CD8-positive, alpha-beta T cell (primary cell): ENCODE measurements at places on chromosomes 16 and 17.
A peak's percentile ranks its signal among the peaks of the same experiment; 100 is the strongest.

GRCh38 chr17:339193-340061, 13.2 kb downstream of the RPH3AL start:
- no peak for DNase-seq

DNA sequence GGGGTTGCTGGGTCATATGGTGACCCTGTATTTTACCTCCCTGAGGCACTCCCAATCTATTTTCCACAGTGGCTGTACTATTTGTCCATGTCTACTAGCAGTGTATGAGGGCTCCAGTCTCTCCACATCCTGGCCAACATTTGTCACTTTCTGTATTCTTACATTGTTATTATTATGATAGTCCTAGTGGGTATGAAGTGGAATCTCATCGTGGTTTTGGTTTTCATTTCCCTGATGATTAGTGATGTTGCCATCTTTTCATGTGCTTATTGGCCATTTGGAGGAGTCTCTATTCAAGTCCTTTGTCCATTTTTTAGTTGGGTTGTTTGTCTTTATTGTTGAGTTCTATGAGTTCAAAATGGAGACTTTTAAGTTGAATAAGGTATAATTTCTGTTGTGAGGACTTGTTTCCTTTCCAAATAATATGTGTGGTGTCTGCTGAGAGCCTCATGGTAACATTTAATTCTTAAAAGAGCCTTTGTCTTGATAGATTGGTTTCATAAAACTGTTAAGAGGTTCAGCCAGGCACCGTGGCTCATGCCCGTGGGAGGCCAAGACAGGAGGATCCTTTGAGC, 108.2 kb downstream of the RPTOR start:
- no peak for DNase-seq

GRCh38 chr17:3260600-3260999, 37.6 kb downstream of the OR3A1 start:
- DNase-seq: no peak

DNA sequence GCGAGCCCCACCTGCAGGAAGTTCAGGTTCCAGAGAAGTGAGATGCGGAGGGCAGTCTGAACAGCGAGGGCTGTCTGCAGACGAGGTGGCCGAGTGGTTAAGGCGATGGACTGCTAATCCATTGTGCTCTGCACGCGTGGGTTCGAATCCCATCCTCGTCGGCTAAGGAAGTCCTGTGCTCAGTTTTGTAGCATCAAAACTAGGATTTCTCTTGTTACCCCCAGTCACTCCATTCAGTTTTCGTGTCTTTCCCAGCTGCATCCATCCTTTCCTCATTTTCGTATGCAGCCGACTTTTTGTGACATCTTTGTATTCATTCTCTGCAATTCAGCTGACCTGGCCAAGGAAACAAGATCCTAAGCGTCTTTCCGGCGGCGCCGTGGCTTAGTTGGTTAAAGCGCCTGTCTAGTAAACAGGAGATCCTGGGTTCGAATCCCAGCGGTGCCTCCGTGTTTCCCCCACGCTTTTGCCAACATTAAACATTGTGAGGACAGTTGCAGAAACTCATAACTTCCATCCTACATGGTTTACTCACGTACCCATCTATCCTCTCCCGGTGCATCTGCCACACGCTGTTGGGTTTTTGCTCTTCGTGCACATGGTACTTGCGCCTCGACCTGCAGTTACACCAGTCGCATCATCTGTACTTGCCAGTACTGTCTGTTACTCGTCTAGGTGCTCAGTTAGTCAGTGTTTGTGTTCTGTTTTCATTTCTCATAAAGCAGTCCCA, 3.0 kb downstream of the BORCS6 start:
- peak; percentile 84 for DNase-seq

DNA sequence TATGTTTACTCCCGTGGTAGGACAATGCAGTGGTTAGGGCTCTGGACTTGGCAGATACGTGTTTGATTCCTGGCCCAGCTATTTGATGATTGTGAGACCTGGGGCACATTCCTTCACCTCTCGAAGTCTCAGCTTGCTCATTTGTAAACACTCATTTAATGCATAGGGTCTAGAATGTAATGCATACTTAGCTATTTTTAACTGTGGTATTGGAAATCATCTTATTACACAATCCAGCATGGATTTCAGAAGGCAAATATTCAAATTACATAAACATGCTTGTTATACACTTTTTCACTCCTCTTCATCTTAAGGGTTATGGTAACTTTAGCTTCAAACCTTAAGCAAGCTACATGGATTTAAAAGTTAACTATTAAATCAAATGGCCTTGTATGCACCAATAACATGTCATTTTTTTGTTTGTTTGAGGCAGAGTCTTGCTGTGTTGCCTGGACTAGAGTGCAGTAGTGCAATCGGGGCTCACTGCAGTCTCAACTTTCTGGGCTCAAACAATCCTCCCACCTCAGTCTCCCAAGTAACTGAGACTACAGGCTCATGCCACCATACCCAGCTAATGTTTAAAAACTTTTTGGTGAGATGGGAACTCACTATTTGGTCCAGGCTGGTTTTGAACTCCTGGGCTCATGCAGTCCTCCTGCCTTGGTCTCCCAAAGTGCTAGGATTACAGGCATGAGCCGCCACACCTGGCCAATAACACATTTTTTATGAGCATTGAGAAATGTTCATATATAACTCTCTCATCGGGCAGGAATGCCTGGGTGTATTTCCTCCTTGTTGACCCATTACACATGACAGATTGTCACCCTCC, 52.5 kb downstream of the VAT1L start:
- no peak for DNase-seq

GRCh38 chr17:69812240-69812837, 262.7 kb upstream of the KCNJ16 start:
- DNase-seq: no peak

DNA sequence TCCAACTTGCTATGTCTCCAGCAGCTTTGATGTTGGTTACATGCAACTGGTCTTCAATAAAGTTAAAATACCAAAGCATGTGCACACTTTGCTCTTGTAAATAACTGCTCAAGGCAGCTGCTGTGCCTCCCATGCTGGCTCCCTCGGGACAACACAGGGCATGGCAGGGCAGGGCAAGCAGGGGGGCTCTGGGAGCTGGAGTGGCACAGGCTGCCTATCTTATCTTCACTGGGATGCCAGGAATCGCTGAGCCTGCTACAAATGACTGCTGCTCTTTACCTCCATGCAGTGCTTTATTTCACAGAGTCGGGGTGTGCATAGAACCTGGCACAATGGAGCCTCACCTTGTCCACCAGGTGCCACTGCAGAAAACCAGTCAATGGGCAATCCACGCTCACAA, 21.8 kb downstream of the PEMT start:
- no peak for DNase-seq
